ENCODE measurements at places on chromosomes 3 and 15.
A peak's percentile ranks its signal among the peaks of the same experiment; 100 is the strongest.

GRCh38 chr15:83813682-83814081 is 159.8 kb downstream of the ADAMTSL3 start:
- DNase-seq, result no peak

GRCh38 chr3:4228295-4228694 is 74.9 kb upstream of the SETMAR start:
- no peak for DNase-seq

DNA sequence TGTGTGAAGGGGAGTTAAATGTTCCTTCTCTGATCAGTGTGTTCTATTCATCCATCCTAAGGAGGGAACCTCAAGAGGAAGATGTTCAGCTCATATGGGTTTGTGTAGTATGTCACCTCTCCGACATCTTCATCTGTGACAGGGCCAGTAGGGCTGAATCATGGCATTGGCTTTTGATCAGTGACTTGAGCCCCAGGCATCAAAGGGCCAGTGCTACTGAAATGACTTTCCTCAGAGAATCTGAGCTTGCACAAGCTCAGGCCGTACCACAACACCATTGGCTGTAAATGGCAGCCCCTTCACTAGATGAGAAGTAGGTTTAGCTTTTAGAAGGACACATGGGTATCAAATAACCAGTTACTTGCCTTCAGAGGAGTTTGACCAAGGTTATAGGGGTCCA is 183.2 kb upstream of the NR2E3 start:
- no peak for DNase-seq

- no peak for DNase-seq
Observed at GRCh38 chr3:49333091-49333490, 6.8 kb downstream of the USP4 start.

- peak; percentile 74 for DNase-seq
Observed at GRCh38 chr3:126180477-126181397, at the start of gene ALDH1L1. ALDH1L1 (minus strand) TSS chr3:126180586; CDS start chr3:126160979, 19,607 bp downstream.

DNA sequence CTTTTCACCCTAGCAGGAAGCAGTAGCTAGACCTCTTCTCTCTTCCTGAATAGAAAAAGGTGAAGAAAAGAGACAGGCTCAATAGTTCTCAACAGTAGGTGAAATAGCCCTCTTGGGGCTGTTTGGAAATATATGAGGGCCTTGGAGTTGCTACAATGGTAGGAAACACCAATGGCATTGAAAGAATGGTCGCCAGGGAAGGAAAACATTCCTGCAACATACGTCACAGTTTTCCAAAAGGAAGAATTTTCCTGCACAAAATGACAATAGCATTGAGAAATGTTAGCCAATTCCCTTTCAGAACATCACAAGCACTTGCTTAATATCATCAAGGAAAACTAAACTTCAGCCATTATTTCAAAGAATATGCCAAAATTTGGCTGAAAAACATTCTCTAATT is 484.5 kb downstream of the IGSF11 start:
- no peak for DNase-seq

GRCh38 chr3:12808587-12808986 is 12.1 kb downstream of the CAND2 start:
- no peak for DNase-seq

DNA sequence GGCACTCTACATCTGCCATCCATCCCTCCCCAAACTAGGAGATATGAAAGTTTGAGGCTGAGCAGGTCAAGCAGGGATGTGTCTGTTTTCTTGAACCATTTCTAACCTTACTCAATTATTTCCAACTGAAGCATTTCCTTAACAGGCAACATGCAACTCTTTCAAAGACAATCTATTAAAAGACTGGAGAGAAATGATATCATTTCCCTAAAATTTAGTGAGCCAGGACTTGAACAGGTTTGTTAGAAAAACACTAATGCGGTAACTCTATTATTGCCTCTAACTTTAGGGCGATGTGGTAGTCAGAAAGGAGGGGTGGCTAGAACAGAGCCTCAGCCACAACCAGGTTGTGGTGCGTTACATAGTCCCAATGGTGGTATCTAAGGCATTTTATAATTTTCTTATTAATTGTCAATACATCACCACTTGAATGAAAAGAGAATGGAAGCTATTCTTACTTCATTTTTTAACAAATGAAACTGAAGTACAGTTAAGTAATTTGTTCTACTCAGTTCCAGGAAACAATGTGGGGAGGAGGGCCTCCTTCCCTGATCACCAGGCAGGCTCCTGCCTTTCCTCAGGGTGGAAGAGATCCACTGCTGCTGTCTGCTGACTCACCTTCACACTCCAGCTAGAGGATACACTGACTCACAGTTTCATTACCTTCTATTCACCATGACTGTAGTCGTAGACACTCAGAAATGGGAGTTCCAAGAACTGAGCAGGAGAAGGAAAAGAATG is 22.8 kb downstream of the MYO1E start:
- no peak for DNase-seq

DNA sequence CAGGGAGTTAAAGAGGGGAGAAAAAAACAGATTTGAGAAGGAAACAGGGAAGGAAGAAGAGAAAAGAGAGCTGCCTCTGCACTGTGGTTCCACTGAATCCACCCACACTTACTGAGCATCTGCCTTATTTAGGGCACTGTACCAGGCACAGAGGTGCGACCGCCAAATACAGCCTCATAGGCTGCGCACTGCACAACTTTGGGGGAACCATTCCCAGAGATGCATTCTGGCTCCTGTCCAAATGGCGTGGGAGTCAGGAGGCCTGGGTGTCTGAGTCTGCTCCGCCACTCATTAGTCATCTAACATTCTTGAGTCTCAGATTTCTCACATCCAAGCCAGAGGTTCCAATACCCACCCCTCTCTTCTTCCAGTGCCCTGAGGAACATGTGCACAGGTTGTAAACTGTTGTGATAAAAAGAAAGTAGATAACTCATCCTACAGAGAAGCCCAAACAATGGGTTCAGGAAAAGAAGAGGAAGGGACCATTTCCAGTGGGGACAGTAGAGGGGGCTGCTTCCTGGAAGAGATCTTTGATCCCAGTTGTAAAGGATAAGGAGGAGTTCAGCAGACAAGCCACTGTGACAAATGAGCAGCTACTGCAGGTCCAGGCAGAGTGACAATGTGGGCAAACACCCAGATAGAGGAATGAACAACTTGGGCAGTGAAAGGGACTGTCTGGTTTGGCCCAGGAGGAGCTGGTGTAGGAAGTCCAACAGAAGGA is 254.6 kb downstream of the UACA start:
- no peak for DNase-seq

DNA sequence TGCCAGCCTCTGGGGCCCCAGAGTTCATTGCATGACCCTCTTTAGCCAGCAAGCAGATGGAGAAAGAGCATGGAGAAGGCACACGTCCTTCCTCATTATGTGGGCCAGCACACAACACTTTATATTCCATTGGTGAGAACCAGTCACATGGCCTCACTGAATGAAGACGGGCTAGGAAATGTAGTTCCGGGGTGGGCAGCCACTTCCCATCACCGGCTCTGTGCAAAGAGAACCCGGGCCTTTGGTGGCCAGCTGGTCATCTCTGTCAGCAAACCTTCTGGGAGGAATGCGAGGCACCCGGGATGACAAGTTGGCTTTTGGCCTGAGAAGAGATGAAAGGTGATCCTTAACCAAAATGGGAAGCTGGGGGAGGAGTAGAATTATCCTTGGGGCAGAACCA is 90.2 kb upstream of the VGLL4 start:
- DNase-seq, result no peak

DNA sequence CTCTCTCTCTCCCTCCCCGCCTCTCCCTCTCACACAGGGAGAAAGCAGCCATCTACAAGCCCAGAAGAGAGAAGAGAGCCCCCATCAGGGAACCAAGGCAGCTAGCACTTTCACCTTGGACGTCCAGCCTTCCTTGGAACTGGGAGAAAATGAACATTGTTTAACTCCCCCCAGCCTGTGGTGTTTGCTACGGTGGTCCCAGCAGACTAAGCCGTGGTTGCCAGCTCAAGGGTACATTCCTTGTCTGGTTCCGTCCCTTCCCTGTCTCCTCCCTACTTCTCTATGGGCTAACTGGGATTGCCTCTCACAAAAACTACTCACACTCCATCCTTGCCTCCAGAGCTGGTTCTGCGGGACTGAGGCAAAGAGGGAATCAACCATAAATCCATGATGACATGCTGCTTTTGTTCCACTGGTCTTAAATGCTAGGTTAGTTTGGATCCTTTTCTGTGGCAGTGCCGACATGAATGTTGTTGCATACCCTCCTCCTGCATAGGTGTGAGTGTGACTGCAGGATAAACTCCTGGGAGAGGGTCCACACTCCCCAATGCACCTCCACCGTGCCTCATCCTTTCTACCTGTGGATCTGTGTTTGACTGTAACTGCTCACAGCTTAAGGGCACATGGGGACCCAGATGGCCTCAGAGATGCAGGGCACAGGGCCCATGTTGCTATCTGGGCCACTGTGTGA is 12.0 kb downstream of the C3orf22 start:
- DNase-seq, result no peak

DNA sequence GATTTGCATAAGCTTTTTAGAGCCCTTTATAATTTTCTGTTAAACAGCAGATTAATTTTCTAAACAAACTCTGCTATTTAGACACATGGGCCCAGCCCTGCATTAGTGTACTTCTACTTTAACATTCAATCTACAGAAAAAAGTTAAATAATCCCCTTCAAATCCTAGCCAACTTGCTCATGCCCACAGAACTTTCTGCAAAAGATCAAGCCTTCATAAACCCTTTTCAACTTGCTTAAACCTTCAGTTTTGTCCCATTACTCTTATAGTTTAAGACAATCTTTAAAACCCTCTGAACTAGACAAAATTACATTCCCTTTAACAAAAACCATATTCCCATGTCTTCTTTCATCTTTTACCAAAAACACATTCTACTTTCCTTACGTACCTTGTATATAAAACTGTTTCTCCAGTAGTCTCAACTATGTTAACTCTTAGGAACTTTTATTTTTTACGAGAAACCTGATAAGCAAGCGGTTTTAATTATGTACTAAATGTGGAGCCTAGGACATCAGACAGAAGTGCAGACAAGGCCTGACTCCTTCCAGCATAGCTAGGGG is 25.2 kb upstream of the ADGRG7 start:
- no peak for DNase-seq

- DNase-seq, result peak; percentile 79
Observed at GRCh38 chr3:38574411-38575278, 74.8 kb downstream of the SCN5A start.

DNA sequence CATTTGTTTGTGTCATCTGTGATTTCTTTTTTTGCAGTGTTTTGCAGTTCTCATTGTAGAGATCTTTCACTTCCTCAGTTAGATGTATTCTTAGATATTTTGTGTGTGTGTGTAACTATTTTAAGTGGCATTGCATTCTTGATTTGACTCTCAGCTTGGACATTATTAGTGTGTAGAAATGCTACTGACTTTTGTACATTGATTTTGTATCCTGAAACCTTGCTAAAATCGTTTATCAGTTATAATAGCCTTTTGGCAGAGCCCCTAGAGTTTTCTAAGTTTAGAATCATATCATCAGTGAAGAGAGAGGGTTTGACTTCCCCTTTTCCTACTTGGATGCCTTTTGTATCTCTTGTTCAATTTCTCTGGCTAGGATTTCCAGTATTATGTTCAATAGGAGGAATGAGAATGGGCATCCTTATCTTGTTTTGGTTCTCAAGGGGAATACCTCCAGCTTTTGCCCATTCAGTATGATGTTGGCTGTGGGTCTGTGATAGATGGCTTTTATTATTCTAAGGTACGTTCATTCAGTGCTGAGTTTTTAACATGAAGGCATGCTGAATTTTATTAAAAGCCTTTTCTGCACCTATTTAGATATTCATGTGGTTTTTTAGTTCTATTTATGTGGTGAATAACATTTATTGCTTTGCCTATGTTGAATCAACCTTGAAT is 211.7 kb downstream of the MBNL1 start:
- DNase-seq, result no peak

DNA sequence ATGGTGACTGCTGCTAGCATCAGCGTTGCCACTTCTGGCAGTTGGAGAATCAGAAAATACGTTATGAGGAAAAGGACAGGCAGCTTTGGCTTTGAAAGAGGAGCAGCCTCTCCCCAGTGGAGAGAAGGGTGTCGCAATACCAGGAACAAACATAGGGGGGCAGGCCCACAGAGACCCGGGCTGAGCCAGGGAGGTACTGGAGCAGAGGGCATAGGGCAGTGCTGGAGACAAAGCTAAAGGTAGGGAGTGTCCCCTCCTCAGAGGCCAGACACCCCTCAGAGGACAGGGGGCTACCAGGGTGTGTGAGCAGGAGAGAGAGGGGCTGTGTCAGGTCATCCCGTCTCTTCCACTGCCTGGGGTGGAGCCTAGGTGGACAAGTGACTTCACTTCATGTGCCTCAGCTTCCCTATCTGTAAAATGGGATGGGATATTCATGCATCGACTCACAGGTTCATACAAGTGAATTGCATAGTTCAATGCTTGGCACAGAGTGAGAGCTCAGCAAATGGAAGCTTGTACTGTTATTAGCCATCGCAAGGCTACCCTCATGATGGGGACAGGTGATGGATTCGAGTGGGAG is 49.7 kb upstream of the LIMD1 start:
- DNase-seq, result no peak

- no peak for DNase-seq
Observed at GRCh38 chr15:85326291-85326690, 54.1 kb upstream of the AKAP13 start.

GRCh38 chr15:64249883-64250575 is 87.2 kb upstream of the PPIB start:
- DNase-seq, result no peak

- no peak for DNase-seq
Observed at GRCh38 chr3:61924090-61924735, 362.8 kb downstream of the PTPRG start.

- no peak for DNase-seq
Observed at GRCh38 chr15:60584355-60584998, 105.5 kb upstream of the ICE2 start.

GRCh38 chr15:81073801-81074200 is 60.3 kb upstream of the CFAP161 start:
- no peak for DNase-seq

DNA sequence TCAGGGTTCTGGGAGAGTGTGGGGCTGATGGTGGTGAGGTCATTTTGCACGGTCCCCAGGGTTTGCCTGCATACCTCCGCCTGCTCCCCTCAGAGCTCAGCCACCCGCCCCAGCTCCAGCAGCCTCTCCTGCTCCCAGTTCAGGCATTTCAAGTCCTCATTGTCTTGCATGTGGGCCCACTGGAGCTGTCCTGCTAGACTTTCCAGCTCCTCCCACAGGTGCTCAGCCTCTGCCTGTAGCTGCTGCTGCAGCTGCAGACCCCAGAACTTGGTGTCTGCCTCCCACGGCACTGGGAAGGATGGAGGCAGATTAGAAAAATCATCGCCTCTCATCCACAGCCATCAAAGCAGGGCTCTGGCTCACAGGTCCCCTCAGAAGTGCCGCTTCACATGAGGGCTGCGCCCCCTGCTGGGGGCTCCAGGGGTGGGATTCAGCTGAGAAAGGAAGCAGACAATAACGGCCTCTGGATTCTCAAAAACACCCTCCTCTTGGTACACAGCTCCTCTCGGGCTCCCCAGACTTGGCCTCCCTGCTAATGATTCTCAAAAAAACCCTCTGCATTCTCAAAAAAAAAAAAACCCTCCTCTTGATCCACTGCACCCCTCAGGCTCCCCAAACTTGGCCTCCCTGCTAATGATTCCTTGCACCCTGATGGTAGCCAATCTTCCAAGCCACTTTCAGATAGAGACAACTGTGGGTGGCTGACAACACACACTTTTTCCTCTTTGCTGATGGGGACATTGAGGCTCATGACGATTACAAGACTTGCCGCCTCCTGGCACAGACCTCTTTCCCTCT is 89.3 kb upstream of the C2CD4B start:
- peak; percentile 90 for DNase-seq

Measured in BE2C (cell line).